Adrenal gland (tissue), 19 donors: ENCODE measurements at places on chromosomes 6 and 20. TPM values are rescaled to one million over a fixed set of nuclear protein-coding genes. Genes with fewer than 3 reads are reported as not detected.

DNA sequence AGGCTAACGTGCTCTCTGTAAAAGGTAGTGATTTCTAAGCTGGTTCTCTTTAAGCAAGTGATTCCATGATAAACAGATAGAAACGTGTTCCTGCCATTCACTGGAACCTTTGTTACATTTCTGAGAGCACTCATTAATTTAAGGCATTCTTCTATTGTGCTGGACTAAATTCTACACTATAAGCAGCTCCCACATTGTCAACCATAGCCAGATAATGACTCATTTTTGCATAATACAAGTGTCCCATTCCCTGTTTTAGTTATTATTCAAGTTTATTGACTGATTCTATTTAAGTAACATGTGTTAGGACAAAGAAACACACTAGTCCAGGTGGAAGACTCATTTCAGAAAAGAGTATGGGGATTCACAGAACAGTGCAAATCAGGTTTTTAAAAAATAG, 13.5 kb upstream of the XRN2 start:
- H3K4me3 ChIP-seq: no peak overlapping the region
- no peaks in the 10 kb centered on the region for H3K4me1 ChIP-seq
- peaks cover 5% of the 10 kb centered on the region for H3K27me3 ChIP-seq
- DNase-seq: no peak

DNA sequence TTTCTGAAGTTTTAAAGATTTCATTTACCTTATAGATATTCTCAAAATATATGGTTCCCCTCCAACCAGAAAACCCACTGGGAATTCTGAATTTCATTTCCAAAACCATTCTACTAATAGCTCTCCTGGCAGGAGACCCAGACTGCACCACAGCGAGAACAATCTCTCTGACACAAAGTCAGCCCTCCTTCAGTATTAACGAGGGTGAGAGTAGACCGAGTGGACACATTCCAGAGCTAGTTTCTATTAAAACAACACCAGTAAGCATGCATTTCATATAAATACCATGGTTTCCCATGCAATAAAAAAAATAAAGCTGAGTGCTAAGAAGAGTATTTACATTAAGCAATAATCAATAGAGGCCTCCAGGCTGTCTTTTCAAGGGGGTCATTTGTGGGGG, 899.6 kb upstream of the SLC35B3 start:
- no peak for DNase-seq
- no peaks in the 10 kb centered on the region for H3K27me3 ChIP-seq
- no peaks in the 10 kb centered on the region for H3K4me1 ChIP-seq
- no peak overlapping the region for H3K27ac ChIP-seq

DNA sequence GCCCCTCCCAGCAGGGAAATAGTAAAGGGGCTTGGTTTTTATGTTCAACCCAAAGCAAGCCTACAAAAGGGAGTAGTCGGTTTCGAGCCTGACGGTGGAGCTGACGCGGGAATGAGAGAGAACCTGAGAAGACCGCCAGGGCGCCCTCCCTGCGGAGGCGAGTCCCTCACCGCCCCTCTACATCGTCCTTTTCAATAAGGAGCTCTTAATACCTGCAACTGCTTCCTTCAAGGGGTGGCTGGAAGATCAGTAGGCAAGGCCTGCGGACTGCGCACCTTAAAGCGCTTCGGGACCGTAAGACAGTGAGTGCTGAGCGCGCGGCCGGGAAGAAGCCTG, 709 bp upstream of the ZNF76 start:
- DNase-seq: no peak
- no peaks in the 10 kb centered on the region for H3K36me3 ChIP-seq
- H3K27me3 ChIP-seq: no peaks in the 10 kb centered on the region
- peak overlapping the region; percentile 70 for H3K4me3 ChIP-seq
- peaks cover 6% of the 10 kb centered on the region for H3K4me1 ChIP-seq

EEF1E1 gene
- total RNA-seq: 25.7 TPM

PREX1 gene
- total RNA-seq: 47.9 TPM

DNA sequence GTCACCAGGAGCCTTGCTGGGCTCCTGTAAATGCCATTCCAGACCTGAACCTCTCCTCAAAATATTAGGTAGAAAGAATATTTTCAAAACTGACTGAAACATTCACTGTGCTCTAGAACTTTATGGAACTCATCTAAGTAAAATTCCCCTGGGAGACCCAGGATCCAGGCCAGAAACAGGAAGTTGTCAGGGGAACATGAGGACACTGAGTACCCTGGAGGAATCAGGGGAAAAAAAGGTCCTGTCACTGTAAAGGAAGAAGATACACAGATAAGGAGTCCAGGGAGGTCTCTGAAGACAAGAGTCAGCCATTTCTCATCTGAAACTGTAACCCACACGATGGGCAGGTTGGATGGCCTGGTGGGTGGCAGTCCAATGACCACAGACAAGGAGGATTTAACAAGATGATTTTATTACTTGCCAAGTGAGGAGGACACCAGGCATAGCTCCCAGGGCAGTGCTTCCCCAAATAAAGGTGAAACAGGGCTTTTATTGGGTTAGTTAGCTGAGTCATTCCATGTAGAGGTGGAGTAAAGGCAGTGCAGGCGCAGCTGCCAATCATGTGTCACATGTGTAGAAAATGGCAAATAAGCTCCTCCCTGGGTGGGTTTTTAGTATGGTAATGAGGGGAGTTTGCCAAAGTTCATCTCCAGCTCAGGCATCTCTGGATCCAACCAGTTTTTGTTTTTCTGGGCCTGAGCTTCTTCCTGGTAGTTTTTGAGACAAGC, 138.5 kb downstream of the RCAN2 start:
- H3K36me3 ChIP-seq: no peaks in the 10 kb centered on the region
- no peaks in the 10 kb centered on the region for H3K27me3 ChIP-seq
- H3K27ac ChIP-seq: peak overlapping the region; percentile 15
- DNase-seq: peak; percentile 20
- H3K4me3 ChIP-seq: no peak overlapping the region

KCNK17 gene
- not detected for total RNA-seq

RIPPLY2 gene
- 2.7 TPM for total RNA-seq

DNA sequence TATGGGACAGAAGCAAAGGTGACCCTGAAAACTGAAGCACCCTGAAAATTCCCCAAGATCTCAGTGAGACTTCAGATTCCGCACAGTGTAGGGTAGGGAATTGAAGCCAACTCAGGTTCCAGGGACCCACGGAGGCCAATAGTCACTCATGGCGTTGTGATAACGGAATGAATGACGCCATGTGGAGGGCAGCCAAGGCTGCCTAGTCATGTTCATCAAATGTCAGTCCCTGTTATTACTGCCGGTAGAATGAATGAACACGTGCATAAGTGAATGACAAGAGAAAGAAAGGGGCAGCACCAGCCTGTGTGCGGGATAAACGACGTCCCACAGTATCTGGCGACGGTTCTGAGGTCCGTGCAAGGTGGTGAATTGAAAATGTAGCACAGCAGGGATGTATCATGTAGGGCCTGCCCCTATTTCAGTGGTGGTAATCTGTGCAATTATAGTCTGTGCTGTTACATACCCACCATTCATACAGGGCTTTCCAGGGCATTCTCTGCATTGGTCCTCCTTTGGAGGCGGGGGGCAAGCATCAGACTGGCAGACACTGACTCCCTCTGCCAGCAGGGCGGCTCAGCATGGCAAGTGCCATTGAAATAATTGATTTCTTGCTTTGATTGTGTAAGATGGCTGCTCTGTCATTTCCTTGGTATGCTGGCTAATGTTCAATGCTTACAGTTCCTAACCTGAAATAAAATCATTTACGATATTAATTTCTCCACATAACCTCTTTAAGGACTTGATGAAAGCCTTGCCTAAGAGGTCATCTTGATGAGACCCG, 386.9 kb downstream of the CDH4 start:
- H3K27ac ChIP-seq: no peak overlapping the region
- H3K36me3 ChIP-seq: no peaks in the 10 kb centered on the region
- no peak overlapping the region for H3K4me3 ChIP-seq
- H3K27me3 ChIP-seq: no peaks in the 10 kb centered on the region
- H3K4me1 ChIP-seq: no peaks in the 10 kb centered on the region

- H3K4me3 ChIP-seq: no peak overlapping the region
- H3K27ac ChIP-seq: no peak overlapping the region
- no peak for DNase-seq
- no peaks in the 10 kb centered on the region for H3K4me1 ChIP-seq
- H3K36me3 ChIP-seq: no peaks in the 10 kb centered on the region
- H3K27me3 ChIP-seq: no peaks in the 10 kb centered on the region
Measured at GRCh38 chr6:1137849-1138248, 174.0 kb upstream of the FOXQ1 start.

GRCh38 chr20:32477594-32478512, 107.3 kb downstream of the NOL4L start:
- no peaks in the 10 kb centered on the region for H3K36me3 ChIP-seq
- DNase-seq: peak; percentile 79
- H3K4me1 ChIP-seq: peaks cover 55% of the 10 kb centered on the region
- H3K4me3 ChIP-seq: no peak overlapping the region
- H3K27me3 ChIP-seq: no peaks in the 10 kb centered on the region

DNA sequence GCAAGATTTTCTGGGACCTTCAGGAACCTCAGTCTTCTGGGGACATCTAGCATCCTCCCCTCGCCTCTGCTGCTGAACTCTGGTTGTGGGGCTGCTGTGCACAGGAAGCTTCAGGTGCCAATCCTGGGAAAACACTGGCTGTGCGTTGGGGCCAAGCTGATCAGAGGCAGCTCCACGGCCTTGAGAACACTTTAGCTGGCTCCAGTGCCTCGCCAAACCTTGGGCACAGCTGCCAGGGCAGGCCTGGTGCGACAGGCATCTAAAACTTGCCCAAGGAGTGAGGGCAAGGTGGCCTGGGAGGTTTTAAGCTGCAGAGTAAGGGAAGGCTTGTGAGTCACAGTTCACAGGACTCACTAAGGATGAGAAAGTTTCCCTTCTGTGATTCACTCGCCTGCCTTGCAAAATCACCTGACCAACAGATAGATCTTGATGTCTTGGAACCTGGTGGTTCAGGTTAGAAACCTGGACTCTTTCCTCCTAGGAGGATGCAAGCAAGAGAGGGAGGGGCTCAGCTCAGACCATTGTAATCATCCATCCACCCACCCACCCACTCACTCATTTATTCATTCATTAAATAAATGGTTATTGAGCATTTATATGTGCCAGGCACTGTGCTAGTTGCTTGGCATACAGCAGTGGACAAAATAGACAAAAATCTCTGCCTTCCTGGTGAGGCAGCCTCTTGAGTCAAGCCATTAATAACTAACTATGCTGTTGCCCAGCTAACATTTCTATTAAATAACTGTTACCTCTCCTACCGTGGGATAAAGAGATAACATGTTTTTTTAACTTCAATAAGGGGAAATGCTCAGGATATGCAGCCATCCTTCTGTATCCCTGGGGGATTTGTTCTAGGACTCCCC, 2.5 kb upstream of the SPATS1 start:
- no peak overlapping the region for H3K27ac ChIP-seq
- no peaks in the 10 kb centered on the region for H3K36me3 ChIP-seq
- H3K27me3 ChIP-seq: peaks cover 13% of the 10 kb centered on the region
- no peak for DNase-seq
- no peaks in the 10 kb centered on the region for H3K4me1 ChIP-seq

RRAGD gene
- total RNA-seq: 38.6 TPM

EFCAB8 gene
- not detected for total RNA-seq

DNA sequence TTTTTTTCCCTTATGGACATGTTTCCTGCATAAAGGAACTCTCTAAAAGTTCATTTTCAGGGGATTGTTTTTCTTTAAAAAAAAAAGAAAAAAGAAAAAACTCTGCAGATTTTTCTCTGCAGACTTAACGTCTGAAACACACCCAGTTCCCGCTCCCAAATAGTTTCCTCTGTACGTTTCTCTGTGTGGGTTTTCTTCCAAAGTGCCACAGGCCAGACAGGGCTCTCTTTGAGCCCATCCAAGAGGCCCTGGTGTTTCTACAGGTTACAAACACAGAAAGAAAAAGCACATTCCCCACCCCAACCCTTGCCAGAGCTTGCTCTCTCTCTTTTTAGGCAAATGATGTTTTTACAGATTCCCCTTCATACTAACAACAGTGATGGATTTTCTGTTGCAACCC, 258.6 kb downstream of the FNDC1 start:
- H3K27me3 ChIP-seq: no peaks in the 10 kb centered on the region
- DNase-seq: no peak
- no peaks in the 10 kb centered on the region for H3K4me1 ChIP-seq
- H3K36me3 ChIP-seq: no peaks in the 10 kb centered on the region

DNA sequence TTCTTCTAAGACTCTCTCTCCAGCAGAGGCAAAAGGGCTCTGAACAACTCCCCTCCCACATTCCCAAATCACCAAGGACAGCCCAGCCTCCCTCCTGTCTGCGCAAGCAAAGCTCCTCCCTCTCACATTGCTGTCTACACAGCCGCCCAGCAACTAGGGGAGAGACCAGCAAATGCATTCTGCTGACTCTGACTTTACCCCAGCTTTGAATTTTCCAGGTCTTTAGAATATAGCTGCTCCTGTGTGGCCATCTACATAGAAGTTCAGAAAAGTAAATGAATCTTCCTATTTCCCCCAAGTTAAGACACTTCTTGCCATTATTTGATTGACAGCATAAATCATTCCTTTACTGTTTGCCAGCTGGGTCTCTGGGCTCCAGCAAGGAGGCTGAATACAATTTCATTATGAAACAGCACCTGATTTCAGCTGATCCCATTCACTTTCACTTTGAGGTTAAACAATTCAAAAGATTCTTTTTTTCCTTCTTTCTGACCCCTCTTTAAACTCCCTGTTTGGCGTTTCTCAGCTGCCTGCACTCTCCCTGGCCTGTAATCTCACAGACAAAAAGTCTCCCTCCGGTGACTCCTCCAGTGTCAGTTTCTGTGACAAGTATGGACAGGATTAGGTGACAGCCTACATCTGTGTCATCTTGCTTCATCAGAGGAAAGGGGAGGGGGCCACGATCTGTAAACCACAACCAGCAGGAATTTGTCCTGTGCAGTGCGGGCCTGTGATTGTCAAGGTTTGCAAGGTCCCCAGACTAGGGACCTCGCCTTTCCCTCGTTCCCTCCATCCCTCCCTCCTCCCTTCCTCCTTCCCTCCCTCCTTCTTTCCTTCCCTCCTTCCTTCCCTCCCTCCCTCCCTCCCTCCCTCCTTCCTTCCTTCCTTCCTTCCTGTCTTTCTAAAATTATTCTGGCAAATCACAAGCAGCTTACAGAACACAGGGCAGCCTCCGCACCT, 205.6 kb upstream of the RIN2 start:
- no peak overlapping the region for H3K4me3 ChIP-seq
- no peak overlapping the region for H3K27ac ChIP-seq
- no peaks in the 10 kb centered on the region for H3K27me3 ChIP-seq
- H3K4me1 ChIP-seq: peaks cover 11% of the 10 kb centered on the region
- peak; percentile 74 for DNase-seq

GRCh38 chr6:159716247-159717096, 10.8 kb upstream of the WTAP start:
- DNase-seq: peak; percentile 65
- no peaks in the 10 kb centered on the region for H3K27me3 ChIP-seq
- H3K4me3 ChIP-seq: no peak overlapping the region
- peak overlapping the region; percentile 92 for H3K27ac ChIP-seq
- H3K36me3 ChIP-seq: no peaks in the 10 kb centered on the region

DNA sequence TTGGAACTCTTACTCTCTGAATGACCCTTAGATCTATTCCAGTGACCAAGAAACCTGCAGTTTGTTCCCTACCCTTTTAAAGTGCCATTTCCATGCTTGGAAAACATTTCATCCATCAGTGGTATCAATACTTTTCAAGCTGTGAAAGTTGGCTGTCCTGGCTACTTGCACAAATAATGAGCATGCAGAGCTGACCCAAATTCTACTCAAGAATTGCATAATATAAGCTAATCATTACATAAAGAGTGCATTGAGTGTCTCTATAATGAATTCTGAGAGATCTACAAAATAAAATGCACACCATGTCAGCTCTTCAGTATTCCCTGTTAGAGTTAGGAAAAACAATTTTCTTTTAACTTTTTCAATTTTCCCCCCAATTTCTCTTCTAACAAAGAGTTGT, 181.3 kb upstream of the HS3ST5 start:
- no peak overlapping the region for H3K4me3 ChIP-seq
- no peaks in the 10 kb centered on the region for H3K36me3 ChIP-seq
- H3K27ac ChIP-seq: no peak overlapping the region
- no peaks in the 10 kb centered on the region for H3K27me3 ChIP-seq
- H3K4me1 ChIP-seq: no peaks in the 10 kb centered on the region
